ENCODE measurements at places on chromosomes 6 and 20.

DNA sequence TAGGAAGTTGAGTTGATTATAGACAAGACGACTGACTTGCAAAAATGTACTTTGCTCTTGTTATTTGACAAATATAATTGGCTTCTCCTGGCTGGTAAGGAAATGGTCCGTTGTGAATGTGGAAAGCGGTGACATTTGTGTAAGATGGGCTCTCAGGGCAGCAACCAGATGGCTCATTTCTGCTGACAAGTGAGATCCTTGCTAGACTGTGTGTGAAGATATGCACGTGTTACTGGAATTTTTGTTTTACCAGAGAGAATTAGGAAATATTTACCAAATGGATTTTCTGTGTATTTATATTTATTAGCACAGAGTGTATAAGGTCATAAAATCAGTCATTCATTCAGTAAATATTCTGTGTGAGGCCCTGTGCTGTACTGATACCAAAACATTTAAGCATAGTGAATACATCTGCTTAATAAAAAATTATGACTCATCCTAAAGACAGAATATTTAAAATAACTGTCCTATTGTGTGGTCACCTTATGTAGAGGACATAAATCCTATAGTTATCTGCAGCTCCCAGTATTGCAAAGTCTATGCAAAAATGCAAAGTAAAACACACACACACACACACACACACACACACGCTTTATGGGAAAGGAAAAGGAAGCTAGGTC is 109.9 kb upstream of the ASF1A start:
- DNase-seq: peak; percentile 9

- no peak for DNase-seq
These were observed 2.0 kb upstream of the PLCG1 start for GRCh38 chr20:41135187-41135887.

DNA sequence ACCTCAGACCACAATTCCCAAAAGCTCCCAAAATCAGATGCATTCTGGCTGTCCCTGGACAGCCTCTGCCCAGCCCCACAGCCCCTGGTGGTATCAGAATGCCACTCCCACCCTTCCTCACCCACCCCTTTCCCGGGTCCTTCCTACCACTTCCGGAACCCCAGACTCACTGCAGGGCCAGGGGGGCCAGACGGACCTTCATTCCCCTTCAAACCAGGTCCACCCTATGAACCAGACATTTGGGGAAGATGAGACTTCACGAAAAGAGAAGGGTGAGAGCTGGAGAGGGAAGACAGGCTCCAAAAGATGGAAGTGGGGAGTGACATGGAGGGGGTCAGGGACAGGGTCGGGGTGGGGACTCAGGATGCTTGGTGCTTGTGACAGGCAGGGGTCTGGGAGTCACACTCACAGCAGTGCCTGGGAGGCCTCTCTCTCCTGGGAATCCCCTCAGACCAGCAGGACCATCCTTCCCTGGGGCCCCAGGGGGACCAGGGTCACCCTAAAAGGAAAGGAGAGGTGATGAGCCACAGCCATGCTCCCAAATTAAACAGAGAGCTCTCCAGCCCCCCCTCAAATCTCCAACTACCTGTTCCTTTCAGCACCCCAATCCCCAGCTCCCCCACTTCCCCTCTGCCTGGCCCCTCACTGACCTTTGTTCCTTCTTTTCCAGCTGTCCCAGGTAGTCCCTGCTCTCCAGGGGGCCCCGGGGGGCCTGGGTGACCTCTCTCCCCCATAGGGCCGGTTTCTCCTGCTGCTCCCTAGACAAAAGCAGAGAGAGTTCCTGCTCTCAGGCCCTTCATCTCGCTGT is 20.2 kb downstream of the COL11A2 start:
- no peak for DNase-seq

DNA sequence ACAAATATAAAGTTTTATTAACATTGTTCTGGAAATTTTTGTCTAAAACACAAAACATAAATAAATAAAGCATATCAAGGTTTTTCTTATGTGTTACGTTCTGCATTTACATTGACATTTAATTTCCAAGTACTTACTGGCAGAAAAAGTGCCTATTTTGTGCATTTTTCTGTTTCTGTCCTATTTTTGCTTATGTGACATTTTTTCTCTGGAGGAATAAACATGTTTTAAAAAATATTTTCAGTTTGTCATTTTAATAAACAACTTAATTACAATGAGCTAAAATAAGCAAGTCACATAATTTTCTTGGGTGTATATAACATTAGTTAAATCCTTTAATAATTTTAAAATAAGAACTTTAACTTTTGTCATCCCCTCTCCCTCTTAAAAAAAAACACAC is 94.4 kb upstream of the HS3ST5 start:
- no peak for DNase-seq
